ENCODE measurements at places on chromosomes 3 and 15.

GRCh38 chr3:169992781-169993180 lies 26.2 kb downstream of the SEC62 start:
- no peak for DNase-seq

- DNase-seq, result no peak
Observed at GRCh38 chr3:152879130-152879789, 44.3 kb downstream of the P2RY1 start.

GRCh38 chr3:190346541-190346940 lies 24.3 kb upstream of the CLDN1 start:
- DNase-seq, result no peak

GRCh38 chr15:67465196-67465952 lies 55.6 kb upstream of the C15orf61 start:
- DNase-seq, result no peak

DNA sequence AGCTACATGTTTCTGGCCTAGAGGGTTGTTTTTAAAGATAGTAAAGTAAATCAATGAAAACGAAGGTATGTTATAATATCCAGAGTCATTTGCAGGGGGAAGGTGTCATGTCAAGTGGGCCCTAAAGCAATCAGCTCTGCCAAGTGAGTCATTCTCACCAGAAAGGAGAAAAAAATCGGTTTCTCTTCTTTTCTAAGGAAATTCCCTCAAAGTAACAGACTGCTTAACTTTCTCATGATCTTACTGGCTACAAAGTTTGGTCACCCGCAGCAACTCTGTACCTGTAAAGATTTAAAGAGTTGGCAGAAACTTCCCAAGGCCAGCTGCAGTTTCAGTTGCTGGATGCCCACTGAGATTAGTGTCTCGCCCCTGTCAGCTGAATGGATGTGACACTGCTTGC lies 5.5 kb upstream of the FSIP1 start:
- no peak for DNase-seq

DNA sequence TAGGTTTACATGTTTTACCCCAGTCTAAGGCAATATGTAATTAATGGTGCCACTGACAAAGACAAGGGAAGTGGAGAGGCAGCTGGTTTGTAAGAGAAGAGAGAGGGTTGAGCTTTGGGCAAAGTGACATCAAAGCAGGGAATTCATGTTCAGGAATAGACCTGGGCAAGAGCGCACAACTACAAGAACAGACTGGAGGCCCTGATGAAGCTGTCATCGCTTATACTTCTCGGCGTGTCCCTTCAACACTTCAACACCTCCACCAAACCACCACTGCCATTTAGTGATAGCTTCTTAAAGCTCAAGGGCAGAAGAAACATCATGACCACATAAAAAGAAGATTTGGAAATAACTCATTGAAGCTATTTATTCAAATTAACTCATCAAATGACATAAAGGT lies 19.6 kb upstream of the KNG1 start:
- no peak for DNase-seq

GRCh38 chr3:30753766-30754165 lies 140.7 kb downstream of the GADL1 start:
- DNase-seq, result no peak

DNA sequence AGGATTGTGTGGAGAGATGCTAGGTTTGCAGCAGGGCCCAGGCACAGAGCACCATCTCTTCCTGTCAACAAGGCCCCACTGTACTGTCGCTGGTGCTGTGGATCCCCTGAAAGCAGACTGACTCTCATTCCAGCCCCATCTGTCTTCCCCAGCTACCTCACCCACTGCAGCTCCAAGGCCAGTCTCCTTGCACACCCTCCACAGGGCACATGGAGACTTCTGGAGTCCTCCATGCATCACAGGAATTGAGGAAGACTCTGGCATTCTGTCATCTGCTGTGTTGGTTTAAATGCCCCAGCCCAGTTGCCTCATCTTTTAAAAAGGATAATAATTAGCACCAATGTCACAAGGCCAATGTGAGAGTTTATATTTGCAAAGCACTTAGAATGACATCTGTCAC lies 301.2 kb downstream of the RPLP1 start:
- DNase-seq, result no peak

GRCh38 chr15:78909791-78910228 lies 35.0 kb downstream of the CTSH start:
- no peak for DNase-seq

DNA sequence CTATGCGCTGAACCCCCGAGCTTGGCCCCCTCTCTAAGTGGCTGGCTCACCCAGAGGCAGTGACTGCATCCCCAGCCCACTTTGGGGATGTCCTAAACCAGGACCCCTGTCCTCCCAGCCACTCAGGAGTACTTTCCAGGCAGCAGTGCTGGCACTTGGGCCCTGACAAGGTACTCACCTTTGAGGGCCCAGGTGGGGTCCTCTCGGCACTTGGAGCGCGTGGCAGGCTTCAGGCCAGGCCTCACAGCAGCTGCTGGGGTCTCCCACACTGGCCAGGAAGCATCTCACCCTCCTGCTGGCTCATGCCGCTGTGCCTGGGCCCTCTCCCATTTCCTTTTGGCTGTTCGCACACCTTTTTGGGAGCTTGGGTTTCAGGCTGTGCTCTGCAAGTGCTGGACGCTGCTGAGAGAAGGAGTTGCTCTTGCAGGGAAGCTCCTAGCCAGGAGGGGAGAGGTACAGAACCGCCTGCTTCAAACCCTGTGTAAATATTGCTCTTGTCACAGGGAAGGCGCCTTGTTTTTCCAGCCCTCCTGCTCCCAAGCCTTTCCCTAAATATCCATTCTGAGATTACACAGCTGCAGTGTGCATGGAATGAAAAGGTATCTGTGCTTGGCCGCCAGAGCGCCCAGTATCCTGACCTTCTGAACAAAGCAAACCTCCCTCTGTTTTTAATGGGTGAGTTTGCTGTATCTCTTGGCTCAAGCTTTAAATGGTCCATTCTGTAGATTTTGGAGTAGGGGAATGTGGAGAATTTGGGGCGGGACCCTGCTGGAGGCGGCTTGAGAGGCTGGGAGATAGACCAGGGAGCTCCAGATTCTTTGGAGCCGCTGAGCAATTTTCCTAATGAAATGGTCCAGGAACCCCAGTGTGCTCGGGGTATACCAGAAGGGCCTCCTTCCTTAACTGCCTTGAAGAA lies 45.6 kb downstream of the DNASE1L3 start:
- DNase-seq, result no peak

GRCh38 chr3:123154020-123154985 lies 47.4 kb upstream of the SEC22A start:
- DNase-seq, result no peak

DNA sequence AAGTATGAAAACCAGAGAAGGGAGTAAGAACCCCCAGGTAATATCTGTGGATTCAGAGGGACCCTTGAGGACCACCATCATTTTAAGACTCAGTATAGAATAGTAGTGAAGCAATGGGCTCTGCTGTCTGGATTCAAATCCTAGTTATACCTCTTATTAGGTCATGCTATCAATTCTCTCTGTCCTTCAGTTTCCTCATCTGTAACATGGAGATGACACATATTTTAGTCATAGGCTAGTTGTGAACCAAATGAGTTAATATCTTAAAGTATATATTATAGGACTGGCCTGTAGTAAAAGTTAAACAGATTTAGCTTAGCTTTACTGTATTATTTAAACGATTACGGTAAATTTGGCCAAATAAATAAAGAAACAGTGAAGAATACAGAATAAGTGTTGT lies 177.3 kb upstream of the GOLIM4 start:
- no peak for DNase-seq

- DNase-seq, result no peak
Observed at GRCh38 chr15:99485153-99485961, 80.4 kb upstream of the MEF2A start.

DNA sequence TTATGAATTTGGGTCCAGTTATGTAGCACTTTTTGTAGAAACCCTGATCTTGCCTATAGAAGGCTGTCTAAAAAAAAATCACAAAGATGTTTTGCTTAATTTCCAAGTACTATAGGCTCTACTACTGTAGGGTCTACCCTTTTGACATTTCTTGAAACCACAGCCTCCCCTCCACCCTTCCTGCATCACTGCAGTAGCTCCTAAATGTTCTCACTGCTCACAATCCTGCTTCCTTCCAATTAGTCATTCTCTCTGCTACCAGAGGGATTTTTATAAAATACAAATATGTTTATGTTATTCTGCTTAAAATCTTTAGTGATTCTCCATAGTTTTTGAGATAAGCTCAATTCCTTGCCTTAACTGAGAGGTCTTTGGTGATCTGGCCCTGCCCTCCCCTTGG lies 114.0 kb downstream of the CYP19A1 start:
- DNase-seq, result no peak

DNA sequence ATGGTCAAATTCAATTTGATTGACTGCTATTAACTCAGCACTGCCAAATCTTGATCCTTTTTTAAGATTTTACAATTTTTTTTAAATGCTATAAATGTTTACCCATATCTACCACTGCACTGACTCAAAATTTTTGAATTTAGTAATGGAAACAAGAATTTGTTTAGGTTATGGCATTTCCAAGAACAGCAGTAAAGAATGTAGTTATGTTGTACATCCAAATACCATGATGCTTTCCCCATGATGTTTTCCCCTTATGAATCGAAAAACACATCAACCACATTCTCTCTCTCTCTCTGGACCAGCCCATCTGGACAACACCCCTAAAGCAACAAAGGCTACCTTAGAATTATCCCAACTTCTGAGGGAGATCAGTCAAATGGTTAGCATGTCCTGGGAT lies 14.2 kb downstream of the CHRM5 start:
- no peak for DNase-seq

DNA sequence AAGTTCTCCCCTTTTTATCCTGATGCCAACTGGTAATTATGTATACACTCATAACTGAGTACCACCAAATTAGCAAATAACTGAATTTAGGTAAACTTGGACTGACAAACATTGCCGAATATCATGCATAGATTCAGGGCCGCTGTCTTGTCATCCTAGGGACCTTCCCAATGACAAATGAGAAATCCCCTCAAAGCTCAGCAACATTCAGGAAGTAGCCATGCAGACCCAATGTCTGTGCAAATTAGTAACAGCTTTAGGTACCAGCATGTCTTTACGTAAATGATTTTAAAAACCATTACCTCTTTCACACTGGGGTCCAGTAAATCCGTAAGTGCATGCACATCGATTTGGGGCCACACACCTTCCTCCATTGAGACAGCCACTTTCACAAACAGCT lies 49.5 kb downstream of the FBN1 start:
- no peak for DNase-seq

- DNase-seq, result no peak
Observed at GRCh38 chr3:35677797-35678196, 38.5 kb downstream of the ARPP21 start.

- DNase-seq, result no peak
Observed at GRCh38 chr15:92095693-92096092, 242.2 kb downstream of the SLCO3A1 start.

DNA sequence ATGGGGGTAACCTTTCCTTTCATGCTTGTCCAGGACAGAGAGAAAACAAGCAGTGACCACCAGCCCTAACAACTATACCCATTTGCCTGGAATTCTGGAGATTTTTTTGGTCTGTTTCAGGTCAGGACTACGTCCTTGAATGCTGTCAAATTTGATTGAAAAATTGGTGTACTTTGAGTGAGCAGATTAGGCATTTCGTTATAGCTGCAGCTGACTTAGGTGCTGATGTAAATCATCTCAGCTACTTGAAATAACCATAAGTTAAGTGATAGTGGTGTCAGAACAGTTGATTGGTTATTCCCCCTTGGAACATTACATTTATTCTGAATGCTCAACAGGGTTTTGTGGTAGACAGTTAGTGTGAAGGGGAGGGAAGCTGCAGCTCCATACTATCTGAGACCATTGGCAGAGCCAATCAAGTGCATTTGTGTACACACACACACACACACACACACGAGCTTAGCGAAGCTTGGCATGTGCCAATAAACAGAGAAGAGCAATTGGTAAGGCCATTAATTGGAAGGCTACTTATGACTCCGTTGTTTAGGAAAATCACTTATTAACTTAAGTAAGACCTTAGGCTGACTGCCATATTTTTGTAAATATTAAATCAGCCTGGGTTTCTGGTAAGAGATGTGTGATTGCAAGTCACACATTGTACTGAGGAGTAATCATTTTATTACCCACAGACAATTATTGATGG lies 447.8 kb downstream of the MFSD1 start:
- DNase-seq, result no peak

DNA sequence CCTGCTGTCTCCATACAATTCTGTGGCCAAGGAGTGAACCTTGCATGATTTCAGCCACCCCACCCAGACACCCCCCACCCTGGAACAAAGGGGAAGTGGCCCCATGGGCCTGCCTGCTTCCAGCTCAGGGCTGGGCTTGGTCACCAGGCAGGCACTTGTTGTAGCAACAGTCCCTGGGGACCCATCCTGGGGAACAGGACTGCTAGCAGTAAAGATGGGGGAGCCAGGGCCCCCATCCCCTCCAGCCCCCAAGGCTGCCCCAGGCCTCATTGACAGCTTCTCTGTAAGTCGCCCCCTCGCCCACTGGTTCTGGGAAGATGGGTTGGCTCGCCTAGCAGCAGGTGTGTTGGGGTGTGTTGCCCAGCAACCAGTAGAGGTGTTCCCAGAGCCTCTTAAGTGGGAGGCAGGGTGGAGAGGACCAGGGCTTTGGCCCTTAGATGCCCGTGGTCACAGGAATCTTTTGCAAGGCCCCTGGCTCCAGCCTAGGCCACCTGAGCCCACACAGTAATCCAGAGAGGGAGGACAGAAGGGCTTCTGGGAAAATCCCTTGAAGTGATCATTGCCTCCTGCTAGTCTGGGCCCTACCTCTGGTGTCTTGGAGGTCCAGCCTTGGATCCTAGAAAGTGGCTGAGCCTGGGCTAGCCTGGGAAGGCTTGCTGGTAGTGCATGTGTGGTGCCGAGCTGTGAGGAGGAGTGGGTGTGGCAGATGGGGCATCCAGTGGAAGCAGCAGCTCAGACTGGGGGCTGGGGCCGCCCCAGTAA lies 48.9 kb downstream of the CYP11A1 start:
- no peak for DNase-seq

DNA sequence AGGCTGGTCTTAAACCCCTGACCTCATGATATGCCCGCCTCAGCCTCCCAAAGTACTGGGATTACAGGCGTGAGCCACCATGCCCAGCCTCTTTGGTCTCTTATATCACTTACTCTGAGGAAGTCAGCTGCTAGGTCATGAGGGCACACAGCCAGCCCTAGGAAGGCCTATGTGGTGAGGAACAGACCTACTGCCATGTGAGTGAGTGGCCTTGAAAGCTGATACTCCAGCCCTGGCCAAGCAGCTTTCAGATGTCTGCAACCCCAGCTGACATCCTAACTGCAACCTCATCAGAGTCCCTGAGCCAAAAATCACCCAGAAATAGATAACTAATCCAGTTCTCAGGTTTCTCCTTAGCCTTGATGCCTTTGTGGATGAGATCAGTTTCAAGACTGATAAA lies 224.3 kb downstream of the EDEM1 start:
- DNase-seq, result no peak

Measured in stimulated activated CD4-positive, alpha-beta T cell treated with anti-CD3 and anti-CD28 coated beads, Interleukin-12 subunit alpha, Interleukin-12 subunit beta, amount 100 ng/mL, for 24 hours (primary cell).